ENCODE measurements at places on chromosomes 6 and 20.

DNA sequence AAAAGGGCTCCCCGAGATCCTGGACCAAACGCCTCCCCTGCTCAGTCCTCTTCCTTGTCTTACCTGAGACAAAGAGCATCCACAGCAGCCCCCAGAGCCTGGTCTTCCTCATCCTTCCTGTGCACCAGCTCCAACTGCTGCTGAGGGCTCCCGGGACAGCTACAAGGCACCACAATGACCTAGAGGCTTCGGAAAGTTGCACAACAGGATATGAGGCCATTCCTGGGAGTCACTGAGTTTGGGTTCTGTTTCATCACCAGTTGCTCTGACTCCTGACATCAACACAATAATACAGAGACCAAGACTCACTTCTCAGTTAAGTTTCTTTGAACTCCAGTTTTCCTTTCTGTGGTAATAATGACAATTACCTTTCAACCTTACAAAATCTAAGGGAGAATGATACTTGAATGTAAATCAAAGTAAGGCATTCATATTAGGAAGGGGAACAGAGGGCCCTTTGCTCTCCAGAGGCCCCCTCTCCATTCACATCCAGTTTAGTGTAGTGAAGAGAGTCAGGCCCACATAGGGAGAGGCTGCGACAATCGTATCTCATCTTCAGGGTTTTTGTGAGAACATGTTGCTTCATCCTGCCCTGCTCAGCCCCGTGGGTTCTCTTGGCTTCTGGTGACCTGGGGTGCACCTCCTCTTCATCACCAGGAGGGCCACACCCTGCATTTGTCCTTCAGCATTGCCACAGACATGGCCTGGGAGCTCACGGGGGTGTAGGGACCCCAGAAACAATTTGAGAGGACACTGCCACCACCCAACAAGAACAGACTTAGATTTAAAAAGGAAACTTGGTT lies at the start of gene TREM1:
TSS of gene TREM1 (minus strand) at position 139 of the 803 bp plus-strand sequence. CDS start at position 112, 27 bp downstream.
- peak; percentile 3 for DNase-seq

GRCh38 chr6:157240960-157241311 lies 82.4 kb downstream of the TMEM242 start:
- no peak for DNase-seq

DNA sequence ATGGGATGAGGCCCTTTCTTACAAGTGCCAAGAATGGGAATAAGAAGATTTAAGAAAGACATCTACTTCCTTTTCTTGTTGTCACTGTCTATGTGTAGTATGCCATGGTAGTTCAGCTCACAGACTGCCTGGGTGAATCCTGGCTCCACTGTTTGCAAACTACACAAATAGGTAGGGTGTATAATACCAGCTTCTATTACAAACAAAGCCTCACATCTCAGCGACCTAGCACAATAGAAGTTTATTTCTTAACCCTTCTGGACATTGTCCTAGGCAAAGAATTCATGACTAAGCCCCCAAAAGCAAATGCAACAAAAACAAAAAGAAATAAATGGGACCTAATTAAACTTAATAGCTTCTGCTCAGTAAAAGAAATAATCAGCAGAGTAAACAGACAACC lies 74.5 kb downstream of the LINC00237 start:
- DNase-seq, result no peak

GRCh38 chr6:84081222-84081621 lies 47.6 kb downstream of the MRAP2 start:
- no peak for DNase-seq

GRCh38 chr6:139744891-139745290 lies 370.4 kb upstream of the CITED2 start:
- no peak for DNase-seq

GRCh38 chr20:53847139-53847836 lies 223.1 kb downstream of the BCAS1 start:
- no peak for DNase-seq
